Osteocyte (in vitro differentiated cells): ENCODE measurements at places on chromosomes 2 and 18. TPM values are rescaled to one million over a fixed set of nuclear protein-coding genes. Genes with fewer than 3 reads are reported as not detected.

DNA sequence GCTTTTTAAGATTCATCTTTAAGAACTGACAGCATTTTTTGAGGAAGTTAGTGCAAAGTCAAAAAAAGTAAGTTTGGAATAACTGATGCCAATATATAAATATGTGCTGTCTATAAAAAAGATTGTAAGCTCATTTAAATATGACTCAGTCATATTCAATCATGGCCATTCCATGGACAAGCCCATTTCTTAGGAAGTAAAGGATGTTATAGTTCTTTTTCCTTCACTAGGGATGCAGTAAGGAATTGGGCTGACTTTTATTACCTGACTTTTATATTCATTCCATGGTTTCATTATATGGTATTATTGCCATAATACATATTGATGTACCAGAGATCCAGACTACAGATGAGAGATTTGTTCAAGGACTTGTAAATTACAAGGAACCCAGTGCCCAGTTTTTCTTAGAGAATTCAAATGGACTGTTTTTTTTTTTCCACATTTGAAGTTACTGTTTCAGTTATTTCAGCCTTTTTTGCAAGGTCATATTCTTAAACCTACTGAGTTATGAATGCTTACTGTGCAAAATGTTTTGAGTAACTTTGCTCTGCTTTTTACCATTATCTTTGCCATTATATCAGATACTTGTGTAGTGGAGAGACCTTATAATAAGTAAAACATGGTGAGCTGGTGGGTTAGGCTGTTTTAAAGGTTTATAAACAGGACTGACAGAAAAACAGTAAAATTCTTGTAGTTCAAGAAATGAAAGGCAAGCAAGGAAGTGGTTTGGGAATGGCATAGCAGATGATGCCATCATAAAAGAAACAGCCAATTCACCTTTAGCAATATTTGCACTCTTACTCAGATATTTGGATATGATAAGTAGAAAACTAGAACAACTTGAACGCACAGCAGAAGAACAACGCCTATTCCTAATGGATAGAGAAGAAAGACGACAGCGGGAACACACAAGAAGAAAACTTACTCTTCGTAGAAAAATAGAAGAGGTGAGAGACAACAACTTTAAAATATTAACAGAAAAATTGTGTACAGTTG lies 7.6 kb downstream of the FSIP2 start:
- DNase-seq = no peak

GRCh38 chr2:120964819-120965218 lies 229.2 kb downstream of the GLI2 start:
- DNase-seq = no peak

- no peak for DNase-seq
Observed at GRCh38 chr18:12811191-12811950, 72.7 kb downstream of the PTPN2 start.

OBSL1 gene
- 168 and 174 TPM in 2 replicates for total RNA-seq

KLHL30 gene
- total RNA-seq = 1.0 and 1.2 TPM in 2 replicates

- DNase-seq = no peak
Observed at GRCh38 chr2:227192491-227192890, 28.1 kb downstream of the COL4A3 start.
